ENCODE measurements at places on chromosomes 16 and 17. TPM values are rescaled to one million over a fixed set of nuclear protein-coding genes. Genes with fewer than 3 reads are reported as not detected.

EVPLL gene
- total RNA-seq, result not detected

PLD6 gene
- total RNA-seq, result 2.3 TPM

PRR15L gene
- not detected for total RNA-seq

CTF1 gene
- total RNA-seq, result 1.2 TPM

UNC45B gene
- not detected for total RNA-seq

CLEC16A gene
- 22.0 TPM for total RNA-seq

BCL6B gene
- total RNA-seq, result 0.56 TPM

HEATR9 gene
- not detected for total RNA-seq

XAF1 gene
- total RNA-seq, result 10.0 TPM

CHST4 gene
- total RNA-seq, result not detected

TBC1D3I gene
- total RNA-seq, result not detected

ZFPM1 gene
- 3.3 TPM for total RNA-seq
